ENCODE measurements at places on chromosomes 11 and 22.

GRCh38 chr11:10379871-10380568 is 75.0 kb upstream of the AMPD3 start:
- peak; percentile 36 for DNase-seq

GRCh38 chr11:34274712-34275398 is 83.0 kb downstream of the ABTB2 start:
- no peak for DNase-seq

GRCh38 chr11:37724315-37724714 is 1126.3 kb upstream of the RAG2 start:
- DNase-seq: no peak

DNA sequence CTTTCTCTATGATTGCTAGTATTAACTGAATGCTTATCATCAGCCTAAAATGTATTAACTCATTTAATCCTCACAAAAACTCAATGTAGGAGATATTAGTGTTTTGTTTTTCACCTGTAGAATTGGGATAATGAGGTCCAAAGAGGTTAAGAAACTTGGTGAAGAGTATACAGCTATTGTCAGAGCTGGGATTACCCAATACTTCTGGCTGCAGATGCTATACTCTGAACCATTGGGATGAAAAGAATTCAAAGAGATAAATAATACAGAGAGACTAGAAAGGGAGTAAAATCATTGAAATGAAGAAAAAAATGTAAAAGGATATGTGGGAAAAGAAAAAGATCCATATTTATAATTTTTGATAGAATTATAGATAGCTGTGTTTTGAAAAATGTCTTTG is 137.1 kb downstream of the TRPC6 start:
- DNase-seq: no peak

- DNase-seq: no peak
Observed at GRCh38 chr11:72747289-72747855, 4.8 kb downstream of the ARAP1 start.

- DNase-seq: no peak
Observed at GRCh38 chr11:64960719-64961118, 11.2 kb downstream of the MAJIN start.

GRCh38 chr11:87894961-87895360 is 280.3 kb downstream of the RAB38 start:
- DNase-seq: no peak

- DNase-seq: no peak
Observed at GRCh38 chr11:102153082-102153481, 42.8 kb downstream of the YAP1 start.
